ENCODE measurements at places on chromosomes 2 and 18.

DNA sequence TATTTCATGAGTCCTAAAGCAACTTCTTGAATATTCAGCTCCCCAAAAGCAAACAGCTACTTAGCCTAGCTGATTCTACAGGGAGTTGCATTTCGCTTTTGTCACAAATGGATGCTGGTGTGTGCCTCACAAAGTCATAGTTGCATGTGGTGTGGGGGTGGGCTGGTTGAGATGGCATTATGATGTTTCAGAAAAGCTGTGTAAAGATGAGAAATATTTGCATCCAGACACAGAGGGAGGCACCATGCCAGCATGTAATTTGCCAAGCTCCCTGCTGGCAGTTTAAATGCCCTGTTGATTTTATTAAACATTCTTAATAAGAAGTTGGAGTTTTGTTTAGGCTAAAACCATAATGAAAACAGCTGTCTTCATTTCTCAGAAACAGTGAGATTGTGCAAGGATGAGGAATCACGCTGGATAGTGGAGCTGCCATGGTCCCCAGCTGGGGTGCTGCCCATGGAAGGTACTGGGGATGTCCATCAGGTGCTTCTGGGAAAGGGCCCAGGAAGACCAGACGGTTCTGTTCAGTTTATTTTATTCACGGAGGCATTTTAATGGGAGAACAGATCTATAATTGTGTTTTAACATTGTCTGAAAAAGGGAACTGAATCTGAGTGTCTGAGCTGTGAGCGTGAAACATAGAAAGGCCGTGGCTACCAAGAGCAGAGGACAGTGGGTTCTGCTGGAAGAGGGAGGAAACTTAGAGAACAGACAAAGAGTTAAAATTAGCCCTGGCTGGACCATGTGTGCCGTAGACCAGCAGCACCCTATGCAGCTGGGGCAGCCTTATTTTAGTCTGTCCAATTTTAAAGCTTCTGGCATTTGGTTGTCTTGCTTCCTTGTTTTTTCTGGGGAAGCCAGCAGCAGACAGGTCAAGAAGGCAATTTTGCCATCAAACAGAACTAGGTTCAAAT lies 177.1 kb downstream of the FAM210A start:
- no peak for DNase-seq

DNA sequence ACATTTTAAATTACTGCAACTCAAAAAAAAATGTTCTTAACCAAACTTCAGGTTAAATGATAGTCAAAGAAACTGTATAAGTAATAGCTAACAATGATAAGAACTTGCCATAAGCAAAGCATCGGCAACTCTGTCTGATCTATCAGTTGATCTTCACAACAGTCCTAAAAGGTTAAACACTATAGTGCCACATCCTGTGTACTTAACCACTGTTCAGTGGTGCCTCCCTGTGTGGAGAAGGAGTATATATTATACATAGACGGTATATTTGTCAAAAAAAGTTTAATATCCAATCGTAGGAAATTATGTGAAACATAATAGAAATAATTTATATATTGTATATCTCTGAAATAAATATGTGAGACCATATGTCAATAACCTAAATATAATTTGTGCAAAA lies 13.0 kb downstream of the DTNA start:
- DNase-seq, result no peak

DNA sequence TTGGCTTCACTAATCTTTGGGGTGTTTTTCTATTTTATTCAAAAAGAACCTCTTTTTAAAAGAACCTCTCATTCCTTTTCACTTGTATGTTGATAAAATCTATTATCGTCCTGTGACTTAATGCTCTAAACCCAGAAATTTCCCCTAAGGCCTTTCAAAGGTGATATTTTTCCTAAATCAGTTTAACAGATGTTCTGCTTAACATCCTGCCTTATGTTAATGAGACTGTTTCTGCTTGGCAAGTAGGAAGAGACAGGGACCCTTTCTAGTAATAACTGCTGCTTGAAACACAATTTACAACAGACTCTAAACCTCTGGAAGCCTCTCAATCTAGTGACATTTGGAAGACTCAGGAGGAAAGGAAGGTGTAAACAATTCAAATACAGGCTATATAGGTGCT lies 128.8 kb downstream of the KCNJ3 start:
- no peak for DNase-seq

DNA sequence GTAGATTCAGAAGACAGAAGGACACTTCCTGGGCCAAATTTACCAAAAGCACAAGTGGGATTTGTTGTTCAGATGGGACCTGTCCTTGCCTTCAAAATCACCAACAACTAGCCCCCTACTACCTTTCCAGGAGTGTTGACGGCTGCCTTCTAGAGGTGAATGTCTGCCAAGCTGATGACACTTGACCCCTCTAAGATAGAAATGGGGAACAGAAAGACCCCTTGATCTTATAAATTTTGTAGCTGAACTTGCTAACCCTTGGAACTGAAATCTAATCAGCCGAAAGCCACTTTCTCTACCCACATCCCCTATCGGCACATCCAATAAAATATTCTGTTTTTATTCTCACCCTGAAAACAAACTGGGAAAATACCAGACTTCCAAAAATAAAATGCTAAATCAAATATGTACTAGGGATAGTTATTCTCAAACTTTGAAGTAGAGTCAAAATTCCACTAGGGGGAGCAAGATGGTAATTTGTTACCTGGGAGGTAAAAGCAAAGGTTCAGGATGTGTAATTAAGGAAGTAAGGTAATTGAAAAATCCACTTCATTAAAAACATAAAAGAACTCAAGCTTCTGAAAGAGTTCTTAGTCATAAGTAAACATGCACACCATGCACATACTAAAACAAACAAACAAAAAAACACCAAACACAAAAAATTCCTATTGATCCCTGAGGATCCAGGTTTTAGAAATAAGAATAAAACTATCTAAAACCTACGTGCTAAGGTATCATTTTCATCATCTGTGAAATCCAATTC lies 119.2 kb downstream of the ANKRD44 start:
- DNase-seq, result no peak

- DNase-seq, result peak; percentile 66
These were observed 22.3 kb downstream of the ATP8B1 start for GRCh38 chr18:57780706-57781347.

- DNase-seq, result no peak
These were observed 6.6 kb downstream of the D2HGDH start for GRCh38 chr2:241741016-241741415.

DNA sequence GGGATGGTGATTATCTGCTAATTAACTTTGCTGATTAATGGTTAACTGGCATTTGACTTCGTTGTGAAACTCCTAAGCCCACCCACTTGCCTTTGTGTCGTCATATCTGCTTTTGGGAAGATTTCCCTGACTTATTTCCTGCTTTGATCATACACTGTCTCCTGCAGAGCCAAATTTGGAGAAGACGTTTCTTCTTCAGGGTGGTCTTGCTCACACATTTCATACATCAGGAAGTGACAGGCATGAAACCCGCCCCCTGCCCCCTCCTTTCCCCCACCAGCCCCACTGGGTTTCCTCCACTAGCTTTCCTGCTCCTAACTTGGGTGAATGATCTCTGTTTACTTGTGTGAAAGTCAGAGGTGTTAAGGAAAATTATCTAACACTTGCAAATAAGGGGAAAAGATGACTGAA lies 300.1 kb downstream of the TSN start:
- DNase-seq, result no peak

DNA sequence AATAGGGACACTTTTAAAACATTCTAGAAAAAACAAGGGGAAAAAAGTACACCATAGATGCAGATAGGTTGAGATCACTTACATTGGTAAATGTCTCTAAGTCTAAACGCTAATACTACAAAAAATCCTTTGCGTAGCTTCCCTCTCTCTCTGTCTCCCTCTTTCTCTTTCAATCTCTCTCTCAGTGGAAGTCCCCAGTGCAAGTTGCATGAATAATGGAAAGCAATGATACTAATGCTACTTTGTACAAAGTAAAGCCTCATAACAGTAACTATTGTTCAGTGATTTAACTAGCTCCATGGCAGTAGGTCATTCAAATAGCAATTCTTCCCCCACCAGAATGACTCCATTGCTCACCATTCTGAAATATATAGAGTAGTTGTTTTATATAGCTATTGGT lies 12.8 kb downstream of the MEIS1 start:
- DNase-seq, result no peak

GRCh38 chr2:237152361-237152760 lies 66.7 kb downstream of the COPS8 start:
- DNase-seq, result no peak

DNA sequence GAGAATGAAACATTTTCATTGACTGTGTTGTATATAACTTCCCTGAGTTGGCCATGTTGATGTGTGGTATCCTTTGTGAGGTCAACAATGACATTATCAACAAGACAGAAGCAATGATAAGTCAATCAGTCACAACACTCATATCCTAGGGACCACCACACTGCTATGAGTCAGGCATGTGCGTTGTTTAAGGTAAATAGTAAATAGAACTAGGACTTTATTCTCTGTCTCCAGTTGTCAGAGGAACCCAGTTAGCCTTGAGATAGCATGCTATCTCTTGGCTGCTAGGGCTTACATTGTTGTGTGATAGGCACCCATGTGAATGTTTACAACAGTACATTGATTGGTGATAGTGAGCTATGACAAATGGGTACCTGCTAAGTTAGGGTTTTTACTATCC lies 37.3 kb downstream of the GPD2 start:
- no peak for DNase-seq

DNA sequence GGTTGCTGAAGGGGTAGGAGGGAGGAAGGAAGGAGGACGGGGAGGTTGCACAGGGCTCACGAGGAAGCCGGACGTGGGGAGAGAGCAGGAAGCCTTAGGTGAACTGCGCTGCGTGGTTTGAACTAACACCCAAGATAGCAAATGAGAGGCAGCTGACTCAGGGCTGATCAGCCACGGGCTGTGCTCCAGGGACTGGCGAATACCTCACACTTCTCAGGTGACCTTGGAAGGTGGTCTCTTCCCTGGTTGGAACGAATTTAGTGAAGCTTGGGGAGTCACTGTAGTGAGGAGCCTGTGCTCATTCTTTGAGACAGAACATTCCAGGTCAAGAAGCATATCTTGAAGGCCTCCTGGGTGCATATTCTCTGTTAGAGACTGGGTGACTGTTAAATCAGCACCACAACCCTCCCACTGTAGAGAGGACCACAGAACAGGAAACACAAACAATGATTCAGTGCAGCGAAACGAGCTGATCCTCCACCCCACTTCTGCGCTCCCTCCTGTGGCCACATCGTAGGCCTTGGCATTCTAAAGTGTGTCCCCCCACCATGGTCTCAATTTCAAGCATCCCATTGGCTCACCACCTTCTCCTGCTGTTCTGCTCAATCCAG lies 33.8 kb downstream of the TOGARAM2 start:
- DNase-seq, result peak; percentile 19

DNA sequence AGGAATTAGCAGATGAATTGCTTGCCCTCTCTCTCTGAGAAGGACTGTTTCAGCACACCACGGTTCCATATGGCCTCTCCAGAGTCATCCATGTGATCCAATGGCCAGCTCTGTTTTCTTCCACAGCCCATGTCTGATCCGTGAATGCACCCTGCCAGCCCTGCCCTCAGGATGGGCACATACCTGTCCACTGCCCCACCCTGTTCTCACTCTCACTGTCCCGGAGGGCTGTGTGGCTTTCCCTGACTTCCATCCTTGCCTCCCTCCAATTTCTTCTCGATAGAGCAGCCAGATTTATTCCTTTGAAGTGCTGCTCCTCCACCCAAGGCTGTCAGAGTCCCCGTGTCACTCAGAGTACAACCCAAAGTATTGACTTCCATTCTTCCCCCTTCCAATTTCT lies 343.1 kb downstream of the TGIF1 start:
- no peak for DNase-seq

- no peak for DNase-seq
These were observed 80.7 kb upstream of the RNF152 start for GRCh38 chr18:61973273-61974115.

DNA sequence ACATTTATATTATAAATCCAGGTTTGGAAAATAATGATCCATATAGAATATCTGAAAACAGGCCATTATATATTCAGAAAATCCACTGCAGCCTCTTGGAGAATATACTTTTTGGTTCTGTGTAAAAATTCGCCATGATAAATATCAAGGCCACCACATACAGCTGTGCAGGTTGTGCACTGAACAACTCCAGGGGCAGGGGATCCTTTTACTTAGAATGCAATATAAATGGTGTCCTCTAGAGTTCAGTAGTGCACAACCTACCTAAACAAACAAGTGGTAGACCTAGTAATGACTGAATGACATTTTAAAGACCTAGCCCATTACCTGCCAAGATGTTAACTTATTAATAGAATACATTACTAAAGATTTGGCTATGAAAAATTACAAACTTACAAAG lies 22.4 kb downstream of the MOGAT1 start:
- no peak for DNase-seq

- peak; percentile 9 for DNase-seq
These were observed 14.1 kb downstream of the MSGN1 start for GRCh38 chr2:17830053-17831034.

GRCh38 chr2:178409261-178409660 lies 41.7 kb downstream of the PRKRA start:
- no peak for DNase-seq

DNA sequence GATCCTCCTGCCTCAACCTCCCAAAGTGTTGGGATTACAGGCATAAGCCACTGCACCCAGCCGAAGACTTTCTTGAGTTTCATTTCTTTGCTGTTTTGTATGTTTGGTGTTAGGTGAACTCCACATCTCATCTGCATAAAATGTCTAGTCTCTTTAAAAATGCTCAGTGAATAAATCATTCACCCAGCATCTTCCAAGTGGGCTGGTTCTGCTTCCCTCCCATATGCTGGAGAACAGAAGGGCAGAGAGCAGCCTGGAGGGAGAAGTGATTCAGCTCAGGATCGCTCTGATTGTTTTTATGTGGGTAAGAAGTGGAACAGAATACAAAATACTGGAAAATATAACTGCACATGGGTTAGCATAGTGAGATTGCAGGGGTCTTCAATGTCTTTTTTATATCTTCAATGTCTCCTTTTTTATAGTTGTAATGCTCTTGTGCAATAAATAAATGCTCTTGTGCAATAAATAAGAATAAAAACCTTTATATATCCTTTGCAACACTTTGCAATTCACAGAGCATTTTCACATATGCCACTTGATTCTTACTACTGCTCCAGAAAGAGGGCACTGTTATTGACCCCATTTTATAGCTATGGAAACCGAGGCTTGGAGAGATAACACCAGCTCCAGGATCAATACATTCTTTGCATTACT lies 253.0 kb upstream of the NCKAP5 start:
- no peak for DNase-seq

DNA sequence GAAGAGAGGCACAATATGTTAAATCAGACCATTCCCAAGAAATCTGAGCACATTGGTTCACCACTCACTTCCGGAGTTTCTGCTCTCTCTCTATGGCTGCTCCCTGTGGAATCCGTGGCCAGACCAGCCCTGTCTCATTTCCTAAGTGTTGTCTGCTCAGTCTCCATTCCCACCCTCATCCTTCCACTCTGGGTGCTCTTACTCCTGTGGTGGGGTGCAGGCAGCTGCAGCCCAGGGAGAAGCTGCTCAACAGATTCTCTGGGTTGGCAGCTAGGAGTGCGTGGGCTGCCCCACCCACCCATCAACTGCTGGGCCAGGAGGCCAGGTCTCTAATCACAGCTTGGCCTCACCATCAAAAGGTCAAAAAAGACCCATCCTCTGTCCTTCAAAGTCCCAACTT lies 98.3 kb downstream of the ARL4C start:
- no peak for DNase-seq
